CD4-positive, alpha-beta T cell treated with Interleukin-4 for 4 hours (primary cell): ENCODE measurements at places on chromosomes 16 and 17.

DNA sequence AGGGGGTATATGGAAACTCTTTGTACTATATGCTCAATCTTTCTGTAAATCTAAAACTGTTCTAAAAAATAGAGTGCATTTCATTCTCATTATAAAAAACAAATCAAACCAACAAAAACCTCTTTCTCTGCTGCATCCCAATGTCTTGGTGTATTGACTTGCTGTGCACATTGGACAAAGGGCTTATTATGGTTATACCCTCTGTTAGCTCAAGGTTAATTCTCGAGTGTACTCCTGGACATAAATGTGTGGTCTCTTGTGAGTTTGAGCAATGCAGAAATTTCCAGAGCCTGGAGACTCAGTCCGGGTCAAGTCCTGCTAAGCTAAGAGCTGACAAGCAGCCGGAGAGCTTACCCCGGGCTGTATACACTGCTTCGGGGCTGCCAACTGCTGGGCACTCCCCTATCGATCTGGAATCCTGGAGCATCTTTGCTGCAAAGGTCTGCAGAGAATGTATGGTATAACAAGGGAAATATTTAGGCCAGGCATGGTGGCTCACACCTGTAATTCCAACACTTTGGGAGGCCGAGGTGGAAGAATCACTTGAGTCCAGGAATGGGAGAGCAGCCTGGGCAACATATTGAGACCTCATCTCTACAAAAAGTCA, 66.2 kb upstream of the BRD7 start:
- no peak for DNase-seq

DNA sequence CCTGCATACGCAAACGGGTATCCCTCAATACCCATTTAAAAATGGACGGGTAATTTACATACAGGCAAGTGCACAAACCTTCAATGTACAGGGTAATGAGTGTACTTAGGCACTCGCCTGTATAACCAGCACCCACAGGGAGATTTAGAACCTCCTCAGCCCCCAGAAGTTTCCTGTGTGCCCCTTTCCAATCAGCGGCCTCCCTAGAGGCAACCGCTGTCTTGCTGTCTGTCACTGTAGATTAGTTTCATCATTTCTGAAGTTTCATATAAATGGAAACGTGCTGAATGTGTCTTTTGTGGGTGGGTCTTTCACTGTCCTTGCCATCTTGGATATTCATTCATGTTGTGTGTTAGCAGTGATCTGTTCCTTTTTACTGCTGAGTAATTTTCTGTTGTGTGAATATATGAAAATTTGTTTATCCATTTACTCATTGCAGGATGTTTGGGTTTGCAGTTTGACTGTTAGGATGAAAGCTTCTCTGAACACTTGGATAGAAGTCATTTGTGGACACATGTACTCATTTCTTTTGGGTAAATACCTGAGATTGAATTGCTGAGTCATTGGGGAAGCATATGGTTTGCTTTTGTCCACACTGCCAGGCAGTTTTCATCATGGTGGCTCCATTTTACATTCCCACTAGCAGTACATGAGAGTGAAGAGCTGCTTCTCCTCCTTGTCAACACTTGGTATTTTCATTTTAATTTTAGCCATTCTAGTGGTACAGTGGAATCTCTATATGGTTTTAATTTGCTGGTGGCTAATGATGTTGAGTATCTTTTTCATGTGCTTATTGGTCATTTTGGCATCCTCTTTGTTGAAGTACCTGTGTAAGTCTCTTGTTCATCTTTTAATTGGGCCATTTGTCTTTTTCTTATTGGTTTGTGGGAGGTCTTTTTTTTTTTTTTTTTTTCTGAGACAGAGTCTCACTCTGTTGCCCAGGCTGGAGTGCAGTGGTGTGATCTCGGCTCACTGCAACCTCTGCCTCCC, 2.1 kb upstream of the ADCY7 start:
- no peak for DNase-seq

GRCh38 chr17:29837531-29837930, 92.5 kb downstream of the SSH2 start:
- DNase-seq = no peak

DNA sequence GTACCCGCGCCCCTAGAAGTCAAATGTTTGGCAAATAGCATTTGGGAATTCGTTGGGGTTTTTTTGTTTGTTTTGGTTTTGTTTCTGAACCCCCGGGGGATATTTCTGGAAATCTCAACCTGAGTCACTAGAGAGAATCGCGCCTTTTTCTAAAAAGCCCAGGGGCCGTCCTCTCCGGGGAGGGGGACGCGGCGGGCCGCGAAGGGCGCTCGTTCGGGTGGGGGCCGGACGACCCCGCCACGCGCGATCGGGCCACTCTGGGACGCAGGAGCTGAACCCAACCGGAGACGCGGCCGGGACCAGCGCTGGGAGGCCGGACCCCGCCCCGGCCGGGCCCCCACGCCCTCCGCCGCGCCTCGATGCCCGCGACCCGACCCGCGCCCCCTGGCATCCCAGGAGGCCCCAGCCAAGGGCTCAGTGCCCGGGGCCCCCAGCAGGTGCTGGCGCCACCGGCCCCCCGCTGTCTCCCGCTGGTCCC, 302 bp downstream of the LITAF start:
- DNase-seq = no peak

- DNase-seq = no peak
Observed at GRCh38 chr16:49810831-49811230, 45.1 kb downstream of the ZNF423 start.

GRCh38 chr17:44043272-44043696, 23.2 kb downstream of the LSM12 start:
- DNase-seq = no peak

- no peak for DNase-seq
Observed at GRCh38 chr16:66569827-66570405, 3.7 kb downstream of the CMTM1 start.
